ENCODE measurements at places on chromosomes 5 and 9.

DNA sequence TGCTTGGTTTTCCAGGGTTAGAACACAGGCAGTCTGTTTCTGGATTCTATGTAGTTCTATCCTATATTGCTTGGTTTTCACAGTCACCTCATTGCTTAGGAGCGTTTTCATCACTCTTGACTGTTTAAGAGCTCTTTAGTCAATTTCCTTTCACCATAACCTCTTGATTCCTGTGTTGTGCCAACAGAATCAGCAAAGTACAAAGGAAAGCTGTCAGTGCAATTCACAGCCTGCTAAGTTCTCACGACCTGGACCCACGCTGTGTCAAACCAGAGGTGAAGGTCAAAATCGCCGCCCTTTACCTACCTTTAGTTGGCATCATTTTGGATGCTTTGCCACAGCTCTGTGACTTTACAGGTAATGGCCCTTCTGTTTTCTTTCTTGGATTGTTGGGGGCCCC, 199.9 kb downstream of the DOCK8 start:
- no peak for DNase-seq

GRCh38 chr5:132979367-132979940, 16.0 kb upstream of the AFF4 start:
- peak; percentile 31 for DNase-seq

DNA sequence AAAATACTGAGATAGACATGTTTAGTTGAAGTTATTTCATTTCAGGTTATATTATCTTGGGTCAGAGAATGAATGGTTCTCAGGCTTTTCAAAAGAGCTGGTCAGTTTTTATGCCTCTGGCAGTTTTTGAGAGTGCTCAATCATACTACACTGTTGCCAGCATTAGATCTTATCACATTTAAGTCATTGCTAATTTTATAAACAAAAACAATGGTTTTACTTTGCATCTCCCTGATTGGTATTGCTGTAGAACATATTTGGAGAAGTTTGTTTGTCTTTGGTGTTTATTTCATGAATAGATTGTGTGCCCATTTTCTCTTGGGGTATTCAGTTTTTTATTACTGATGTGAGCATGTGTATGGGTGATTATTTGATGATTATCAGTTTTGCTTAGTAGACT, 1.5 kb downstream of the CATSPER3 start:
- DNase-seq: no peak

GRCh38 chr9:136903041-136903554, 16.8 kb downstream of the TRAF2 start:
- no peak for DNase-seq

DNA sequence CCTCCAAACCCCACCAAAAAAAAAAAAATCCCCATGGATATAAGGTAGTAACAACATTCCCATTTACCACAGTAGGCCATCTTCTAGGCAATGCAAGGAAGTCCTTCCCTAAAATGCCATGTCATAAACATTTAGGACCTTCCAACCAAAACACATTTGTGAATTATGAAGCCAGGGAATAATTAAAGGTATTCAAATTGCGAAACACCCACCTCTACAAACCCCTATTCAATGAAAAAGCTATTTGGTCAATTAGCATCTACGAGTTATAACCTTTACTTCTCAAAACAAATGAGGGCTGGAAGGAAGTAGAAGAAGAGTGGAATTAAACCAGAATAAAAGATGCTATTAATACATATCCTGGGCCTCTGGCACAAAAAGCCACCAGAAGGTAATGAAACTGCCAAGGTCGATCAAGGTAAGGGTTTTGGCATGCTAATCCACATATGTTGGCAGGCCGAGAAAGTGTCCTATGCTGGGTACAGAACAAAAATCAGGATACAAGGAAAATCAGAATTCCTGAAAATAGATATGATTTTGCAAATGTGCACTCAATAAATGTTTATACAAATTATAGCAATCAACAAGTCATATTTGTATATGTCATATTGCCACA, 47.7 kb downstream of the MTMR12 start:
- DNase-seq: no peak

- no peak for DNase-seq
Observed at GRCh38 chr5:56819060-56819881, 3.9 kb downstream of the MAP3K1 start.

- DNase-seq: no peak
Observed at GRCh38 chr5:65172486-65173129, 309.1 kb downstream of the ADAMTS6 start.

DNA sequence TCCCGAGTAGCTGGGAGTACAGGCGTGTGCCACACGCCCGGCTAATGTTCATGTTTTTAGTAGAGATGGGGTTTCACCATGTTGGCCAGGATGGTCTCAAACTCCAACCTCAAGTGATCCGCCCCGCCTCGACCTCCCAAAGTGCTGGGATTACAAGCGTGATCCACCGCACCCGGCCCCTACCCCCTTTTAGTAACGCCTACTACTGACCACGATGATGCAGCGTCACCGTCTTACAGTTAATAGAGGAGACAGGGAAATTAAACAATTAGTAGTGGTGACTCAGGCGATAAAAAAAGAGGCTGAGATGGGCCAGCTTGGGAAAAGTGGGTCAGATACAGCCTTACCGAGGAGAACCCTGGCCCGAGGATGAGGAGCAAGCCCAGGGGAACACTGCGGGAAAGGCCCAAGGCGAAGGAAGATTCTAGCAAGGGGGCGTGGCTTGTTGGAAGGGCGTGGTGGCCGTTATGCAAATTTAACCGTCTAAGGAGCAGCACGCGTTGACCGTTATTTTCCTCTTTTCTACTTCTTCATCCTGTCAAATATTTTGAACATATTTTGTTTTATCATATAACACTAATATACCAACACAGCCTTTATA, 1.6 kb upstream of the SETX start:
- no peak for DNase-seq

DNA sequence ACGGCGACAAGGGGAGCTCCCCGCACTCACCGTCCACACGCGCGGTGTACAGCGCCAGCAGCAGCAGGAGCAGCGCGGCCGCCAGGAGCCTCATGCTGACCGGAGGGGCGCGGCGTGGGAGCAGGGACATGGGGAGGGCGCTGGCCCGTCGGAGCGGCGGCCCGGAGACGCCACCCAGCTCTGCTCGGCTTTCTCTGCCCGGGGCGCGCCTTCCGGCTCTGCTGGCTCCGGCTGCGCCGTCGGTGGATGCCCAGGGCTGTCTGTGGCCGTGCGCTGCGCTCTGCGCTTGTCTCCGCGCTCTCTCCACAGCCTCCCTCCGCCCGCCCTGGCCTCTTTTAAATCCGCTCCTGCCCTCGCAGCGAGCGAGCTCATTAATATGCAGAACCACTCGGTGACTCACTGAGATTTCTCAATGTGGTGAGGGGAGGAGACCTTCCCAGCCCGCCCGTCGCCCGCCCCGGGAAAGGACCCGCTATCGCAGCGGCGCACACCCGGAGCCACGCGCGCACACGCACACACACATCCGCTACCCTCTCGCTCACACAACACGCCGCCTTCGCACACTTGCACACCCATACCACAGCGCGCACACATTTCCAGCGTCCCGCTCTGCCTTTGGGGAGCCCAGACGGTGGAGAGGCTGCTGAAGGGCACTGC, at the start of gene CXCL14:
TSS of gene CXCL14 (minus strand) at position 307 of the 657 bp plus-strand sequence. CDS start at position 94, 213 bp downstream.
- peak; percentile 72 for DNase-seq

DNA sequence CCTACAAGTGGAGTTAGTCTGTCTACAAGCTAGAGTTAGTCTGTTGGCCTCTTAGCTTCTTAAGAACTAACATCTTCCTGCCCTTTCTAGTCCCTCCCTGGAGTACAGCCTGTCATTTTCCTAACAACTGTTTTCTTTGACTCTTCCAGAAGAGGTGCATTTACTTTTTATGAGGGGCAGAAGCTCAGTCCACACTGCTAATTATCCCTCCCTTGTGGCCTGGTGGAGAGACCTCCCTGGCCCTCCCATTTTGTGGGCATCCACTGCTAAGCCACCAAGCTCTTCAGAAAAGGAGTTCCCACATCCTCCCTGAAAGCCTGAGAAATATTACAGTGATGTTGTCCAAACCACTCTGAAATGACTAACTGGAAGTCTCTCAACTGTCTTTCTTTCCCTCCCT, 8.0 kb downstream of the MAP1B start:
- no peak for DNase-seq

- DNase-seq: no peak
Observed at GRCh38 chr5:35438786-35439185, 178.9 kb upstream of the SPEF2 start.

GRCh38 chr9:116002624-116003023, 151.0 kb upstream of the PAPPA start:
- DNase-seq: peak; percentile 57
